ENCODE measurements at places on chromosomes 13 and 19. TPM values are rescaled to one million over a fixed set of nuclear protein-coding genes. Genes with fewer than 3 reads are reported as not detected.

GPR18 gene
- total RNA-seq: not detected

MAG gene
- total RNA-seq: 1.3 TPM

CDC34 gene
- 119 TPM for total RNA-seq

TMEM272 gene
- 0.62 TPM for total RNA-seq

POSTN gene
- total RNA-seq: not detected

TEAD2 gene
- total RNA-seq: 12.1 TPM

INSL3 gene
- not detected for total RNA-seq

DNA sequence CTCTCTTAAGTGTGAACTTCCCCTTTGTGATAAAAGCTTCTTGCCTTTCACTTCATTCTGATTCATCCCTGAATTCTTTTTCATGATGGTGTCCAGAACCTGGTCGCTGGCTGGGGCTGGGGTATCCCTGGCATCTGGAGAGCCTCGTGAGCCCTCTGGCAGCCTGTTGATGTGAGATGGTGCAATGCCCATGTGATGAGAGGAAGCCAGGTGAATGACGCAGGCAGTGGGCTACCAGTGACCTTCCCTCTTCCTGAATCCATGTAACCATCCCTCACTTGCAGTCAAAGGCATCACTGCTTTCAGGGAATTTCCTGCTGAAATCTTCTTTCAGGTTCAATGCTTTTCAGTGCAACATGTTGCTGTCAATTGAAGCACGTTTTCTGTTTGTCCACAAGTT is 158.6 kb upstream of the SLC10A2 start:
- DNase-seq: no peak

GRCh38 chr13:44857061-44857460 is 132.2 kb downstream of the NUFIP1 start:
- no peak for DNase-seq

- no peak for DNase-seq
Measured at GRCh38 chr19:46862974-46863632, 2.3 kb downstream of the ARHGAP35 start.

DNA sequence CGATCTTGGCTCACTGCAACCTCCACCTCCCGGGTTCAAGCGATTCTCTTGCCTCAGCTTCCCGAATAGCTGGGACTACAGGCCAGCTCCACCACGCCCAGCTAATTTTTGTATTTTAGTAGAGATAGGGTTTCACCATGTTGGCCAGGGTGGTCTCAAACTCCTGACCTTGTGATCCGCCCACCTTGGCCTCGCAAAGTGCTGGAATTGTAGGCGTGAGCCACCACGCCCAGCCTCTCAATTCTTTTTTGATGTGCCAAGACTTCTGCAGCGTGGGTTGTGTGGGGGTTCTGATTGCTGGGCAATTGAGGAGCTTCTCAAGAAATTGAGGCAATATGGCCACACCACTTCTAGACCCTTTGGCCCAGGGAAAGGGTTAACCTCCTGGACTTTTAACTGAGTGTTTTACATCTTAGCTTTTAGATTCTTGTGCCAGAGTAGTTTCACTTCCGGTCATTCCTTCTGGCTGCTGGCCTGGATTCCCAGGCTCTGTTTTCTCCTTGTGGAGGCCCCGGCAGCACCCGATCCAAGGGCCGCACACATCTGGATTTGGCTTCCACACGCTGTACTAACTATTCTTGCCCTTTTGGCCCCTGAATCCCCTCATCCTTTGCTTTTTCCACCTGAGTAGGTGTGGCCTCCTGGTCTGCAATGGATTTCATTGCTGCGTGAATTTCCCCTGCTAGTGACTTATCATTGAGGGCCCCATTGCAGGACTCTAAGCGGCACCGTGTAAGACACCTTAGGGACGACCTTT is 14.7 kb downstream of the SMARCA4 start:
- no peak for DNase-seq

DNA sequence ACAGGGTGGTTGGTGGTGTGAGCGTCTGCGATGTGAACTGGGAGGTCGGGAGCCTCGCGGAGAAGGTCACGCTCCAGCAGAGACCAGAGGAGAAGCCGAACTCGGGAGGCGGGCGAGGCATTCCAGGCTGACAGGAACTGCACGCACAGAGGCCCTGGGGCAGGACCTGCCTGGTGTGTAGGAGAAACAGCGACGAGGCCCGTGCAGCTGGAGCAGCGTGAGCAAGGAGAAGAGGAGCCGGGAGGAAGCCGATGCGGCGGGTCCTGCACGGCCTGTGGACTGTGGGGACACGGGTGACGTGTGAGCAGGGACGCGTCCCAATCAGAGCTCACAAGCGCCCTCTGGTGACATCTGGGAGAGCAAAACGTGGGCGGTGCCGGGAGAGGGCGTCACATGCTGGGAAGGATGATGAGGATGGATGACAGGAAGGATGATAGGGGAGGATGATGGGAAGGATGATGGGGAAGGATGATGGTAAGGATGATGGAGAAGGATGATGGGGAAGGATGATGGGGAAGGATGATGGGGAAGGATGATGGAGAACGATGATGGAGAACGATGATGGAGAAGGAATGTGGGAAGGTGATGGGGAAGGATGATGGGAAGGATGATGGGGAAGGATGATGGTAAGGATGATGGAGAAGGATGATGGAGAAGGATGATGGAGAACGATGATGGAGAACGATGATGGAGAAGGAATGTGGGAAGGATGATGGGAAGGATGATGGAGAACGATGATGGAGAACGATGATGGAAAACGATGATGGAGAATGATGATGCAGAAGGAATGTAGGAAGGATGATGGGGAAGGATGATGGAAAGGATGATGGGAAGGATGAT is 16.1 kb upstream of the MADCAM1 start:
- peak; percentile 63 for DNase-seq

GRCh38 chr13:72884101-72884500 is 102.2 kb downstream of the PIBF1 start:
- no peak for DNase-seq

DNA sequence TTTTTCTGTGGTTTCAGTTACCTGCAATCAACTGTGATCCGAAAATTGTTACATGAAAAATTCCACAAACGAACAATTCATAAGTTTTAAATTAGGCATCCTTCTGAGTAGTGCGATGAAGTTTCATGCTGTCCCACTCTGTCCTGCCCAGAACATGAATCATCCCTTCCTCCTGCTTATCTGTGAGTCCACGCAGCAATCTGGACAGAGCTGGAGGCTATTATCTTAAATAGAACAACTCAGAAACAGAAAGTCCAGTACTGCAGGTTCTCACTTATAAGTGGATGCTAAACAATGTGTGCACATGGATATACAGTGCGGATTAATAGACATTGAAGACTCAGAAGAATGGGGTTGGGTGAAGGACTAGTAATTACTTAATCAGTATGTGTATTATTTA is 583.7 kb upstream of the SPRY2 start:
- DNase-seq: no peak

GRCh38 chr13:39185326-39185725 is 147.1 kb downstream of the NHLRC3 start:
- no peak for DNase-seq

DNA sequence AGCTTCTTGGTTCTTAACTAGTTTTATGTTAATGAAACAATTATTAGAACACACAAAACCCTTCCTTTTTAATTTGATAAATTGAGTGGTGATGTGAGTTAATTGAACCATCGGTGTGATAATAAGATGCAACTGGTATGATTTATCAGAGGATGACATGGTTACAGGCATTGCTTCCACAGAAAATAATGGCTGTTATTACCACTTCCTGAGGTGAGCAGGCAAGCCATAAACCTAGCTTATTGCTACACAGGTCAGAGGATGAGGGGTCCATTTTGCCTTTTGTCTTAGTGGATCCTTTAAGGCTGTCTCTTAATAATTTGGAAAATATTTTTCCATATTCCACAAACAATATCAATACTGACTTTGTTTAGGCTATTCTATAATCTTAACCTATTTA is 226.6 kb upstream of the EDNRB start:
- no peak for DNase-seq

- DNase-seq: no peak
Measured at GRCh38 chr13:62113179-62113578, 697.5 kb upstream of the PCDH20 start.

- DNase-seq: no peak
Measured at GRCh38 chr19:14804765-14805164, 26.4 kb upstream of the ADGRE2 start.

- no peak for DNase-seq
Measured at GRCh38 chr19:34418300-34418699, 9.9 kb upstream of the UBA2 start.

DNA sequence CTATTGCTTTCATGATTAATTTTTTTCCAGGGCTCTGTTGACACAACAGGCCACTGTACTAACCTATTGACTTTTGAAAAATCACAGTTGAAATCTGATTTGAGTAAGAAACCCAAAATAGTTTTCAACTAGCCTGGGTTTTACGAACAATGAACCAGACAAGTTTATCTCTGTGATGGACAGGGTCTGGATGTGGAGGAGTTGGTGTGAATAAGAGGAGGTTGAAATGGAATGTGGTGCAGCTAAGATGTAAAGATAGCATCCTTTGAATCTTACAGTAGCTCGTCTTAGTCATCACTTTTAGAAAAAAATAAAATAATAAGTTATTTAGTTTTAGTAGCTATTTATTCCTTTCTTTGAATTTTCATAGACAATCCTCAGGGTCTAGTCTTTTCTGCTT is 8.3 kb upstream of the OXGR1 start:
- DNase-seq: no peak

GRCh38 chr13:113106711-113107351 is 1.2 kb downstream of the F7 start:
- no peak for DNase-seq

GRCh38 chr13:94344126-94344818 is 135.2 kb downstream of the DCT start:
- peak; percentile 46 for DNase-seq

GRCh38 chr13:109840201-109840892 is 54.0 kb upstream of the IRS2 start:
- DNase-seq: no peak

GRCh38 chr19:3366753-3367627 is 607 bp downstream of the NFIC start:
- DNase-seq: no peak

GRCh38 chr13:110109910-110110309 is 197.0 kb downstream of the COL4A1 start:
- DNase-seq: no peak
